Stimulated activated CD8-positive, alpha-beta memory T cell treated with anti-CD3 and anti-CD28 coated beads, Interleukin-7, amount 100 ng/mL, for 48 hours (primary cell): ENCODE measurements at places on chromosomes 12 and 14.

DNA sequence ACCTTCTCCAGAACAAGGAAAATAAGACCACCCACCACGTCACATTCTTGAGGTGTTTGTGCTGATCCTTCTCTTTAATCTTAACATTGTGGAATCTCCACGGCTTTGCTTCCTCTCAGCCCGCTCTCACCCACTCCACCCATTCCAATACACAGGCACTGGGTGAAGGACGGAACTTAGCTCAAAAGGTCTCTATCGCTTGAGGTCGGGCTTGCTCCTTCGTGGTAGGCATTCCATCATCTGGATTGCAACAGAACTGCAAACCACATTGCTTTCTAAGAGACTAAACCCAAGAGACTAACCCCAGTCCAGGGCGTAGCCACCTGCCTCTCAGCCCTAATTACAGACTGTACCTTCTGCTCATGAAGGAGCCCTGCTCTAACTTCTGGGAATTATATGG lies 24.0 kb upstream of the MDM2 start:
- DNase-seq, result no peak

DNA sequence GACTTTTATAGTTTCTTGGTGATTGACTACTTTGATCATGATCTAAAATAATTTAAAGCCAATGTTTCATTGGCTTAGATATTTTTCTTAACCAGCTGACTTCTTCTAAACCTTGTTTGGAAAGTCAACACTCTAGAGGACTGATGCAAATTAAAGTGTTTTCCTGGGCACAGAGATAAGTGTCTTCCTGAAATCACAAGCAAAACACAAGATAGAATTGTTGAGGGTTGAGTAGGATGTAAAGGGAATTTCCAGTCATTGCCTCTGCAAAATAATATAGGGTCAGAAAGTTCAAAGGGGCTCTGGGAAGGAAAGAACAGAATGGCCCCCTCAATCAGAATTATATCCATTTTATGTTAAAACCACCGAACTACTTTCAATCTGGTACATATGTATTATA lies 156.3 kb upstream of the LRIG3 start:
- no peak for DNase-seq

DNA sequence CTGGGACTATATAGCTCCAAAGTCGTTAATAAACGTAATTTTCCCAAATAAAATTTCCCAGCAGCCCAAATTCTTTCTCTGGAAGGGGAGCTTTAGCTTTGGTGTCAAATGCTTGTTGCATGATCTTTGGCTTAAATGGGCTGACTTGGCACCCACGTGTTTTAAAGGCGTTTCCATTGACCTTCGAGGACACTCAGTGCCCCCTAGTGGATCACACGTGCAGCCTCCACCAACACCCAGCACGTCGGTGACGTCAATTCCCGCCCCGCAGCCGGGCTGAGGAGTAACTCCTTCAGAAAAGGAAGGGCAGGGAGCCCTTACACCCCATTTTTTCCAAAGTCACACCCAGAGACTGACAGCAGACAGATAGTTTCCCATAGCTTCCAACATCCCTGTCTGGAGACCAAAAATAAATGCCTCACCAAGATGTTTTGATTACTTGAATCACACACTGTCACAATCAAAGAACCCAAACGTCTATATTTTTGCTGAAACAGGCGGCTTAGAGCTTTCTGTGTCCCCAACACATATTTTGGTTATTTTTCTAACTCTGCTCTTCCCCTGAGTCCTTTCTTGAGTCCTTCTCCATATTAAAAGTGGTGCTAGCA lies 707.9 kb downstream of the AACS start:
- peak; percentile 10 for DNase-seq

GRCh38 chr14:68796418-68797101 lies 3.7 kb upstream of the ZFP36L1 start:
- no peak for DNase-seq

DNA sequence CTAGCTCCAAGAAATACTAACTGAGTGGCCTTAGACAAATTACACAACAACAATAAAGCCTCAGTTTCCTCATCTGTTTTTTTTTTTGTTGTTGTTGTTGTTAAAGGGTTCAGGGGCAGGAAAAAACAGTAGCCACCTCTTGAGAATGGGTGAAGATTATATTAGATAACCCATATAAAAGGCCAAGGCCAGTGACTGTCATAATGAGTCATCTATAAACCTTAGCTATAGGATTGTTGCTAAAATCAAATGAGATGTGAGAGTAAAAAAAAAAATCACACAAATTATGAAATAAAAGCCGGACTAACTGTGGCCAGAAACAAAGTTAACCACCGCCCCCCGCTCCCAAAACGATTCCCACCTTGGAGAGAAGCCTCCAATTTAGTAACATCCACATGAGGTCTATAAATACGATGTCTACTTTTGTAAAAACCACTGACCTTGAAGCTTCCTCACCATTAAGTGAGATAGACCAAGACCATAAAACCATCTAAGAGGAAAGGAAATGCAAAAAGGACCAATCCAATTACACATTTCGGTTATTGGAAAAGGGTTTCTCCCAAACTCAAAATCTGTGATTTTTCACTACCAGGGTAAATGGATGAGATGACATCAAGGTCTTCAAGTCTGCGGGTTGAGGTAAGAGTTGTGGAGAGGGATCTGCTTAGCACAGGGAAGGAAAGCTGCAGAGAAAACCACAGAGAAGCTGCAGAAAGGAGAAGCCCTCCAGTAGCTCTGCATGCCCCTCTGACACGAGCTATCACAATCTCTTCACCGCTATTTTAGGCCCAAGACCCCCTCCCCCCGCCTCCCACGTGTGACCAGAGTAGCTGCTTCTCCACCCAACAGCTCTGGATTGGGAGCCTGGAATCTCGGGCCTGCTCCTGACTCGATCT lies 1.0 kb downstream of the NAA25 start:
- no peak for DNase-seq

DNA sequence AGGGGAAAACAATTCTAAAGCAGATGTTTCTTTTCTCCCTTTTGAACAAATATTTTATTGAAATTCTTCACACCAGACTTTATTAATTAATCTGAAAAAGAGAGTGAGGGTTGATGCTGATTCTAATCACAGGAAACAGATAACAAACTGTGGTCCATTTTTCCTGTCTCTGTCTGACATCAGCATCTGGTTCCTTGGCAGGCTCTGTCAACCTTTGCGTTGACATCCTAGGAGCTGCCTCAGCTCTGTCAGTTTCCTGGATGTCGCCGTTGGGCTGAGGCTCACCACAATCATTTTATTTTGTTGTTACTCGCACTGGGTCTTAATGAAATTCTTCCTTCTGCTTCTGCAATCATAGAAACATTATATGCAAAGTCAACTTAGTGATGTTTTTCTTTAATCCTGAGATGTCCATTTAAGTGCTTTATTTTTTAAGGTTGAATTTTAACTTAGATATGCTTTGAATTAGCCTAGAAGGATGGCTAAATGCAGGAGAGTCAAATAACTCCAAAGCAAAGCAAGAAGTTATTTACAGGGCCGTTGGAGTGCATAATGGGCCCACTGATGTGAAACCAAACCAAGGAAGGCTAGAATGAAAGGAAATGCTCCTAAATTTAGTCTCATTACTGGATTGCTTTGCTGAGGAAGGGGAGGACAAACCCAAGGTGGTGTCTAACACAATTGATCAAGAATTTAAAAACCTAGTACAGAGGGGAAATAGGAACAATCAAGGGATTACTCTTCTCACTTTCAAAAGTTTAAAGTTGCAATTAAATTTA lies 542.4 kb downstream of the FLRT2 start:
- no peak for DNase-seq

DNA sequence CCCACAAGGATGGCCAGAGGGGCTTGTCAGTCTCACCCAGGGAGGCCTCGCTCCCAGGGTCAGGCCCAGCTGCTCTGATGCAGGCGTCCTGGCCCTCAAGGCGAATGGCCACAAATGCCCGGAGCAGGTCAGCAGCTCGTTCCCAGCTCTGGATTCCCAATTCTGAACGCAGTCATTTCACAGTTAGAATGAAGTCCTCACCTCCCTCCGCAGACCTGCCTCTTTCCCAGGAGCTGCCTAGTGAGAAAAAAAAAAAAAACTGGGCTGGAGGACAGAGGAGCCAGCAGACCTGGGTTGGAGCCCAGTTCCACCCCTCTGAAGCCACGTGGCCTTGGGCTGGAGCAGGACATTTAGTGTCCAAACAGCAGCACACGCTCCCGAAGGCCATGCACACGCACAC lies 62.2 kb upstream of the DIO3 start:
- no peak for DNase-seq

GRCh38 chr14:29906256-29906870 lies 21.3 kb downstream of the PRKD1 start:
- no peak for DNase-seq

GRCh38 chr14:53399057-53399456 lies 245.9 kb upstream of the DDHD1 start:
- no peak for DNase-seq

DNA sequence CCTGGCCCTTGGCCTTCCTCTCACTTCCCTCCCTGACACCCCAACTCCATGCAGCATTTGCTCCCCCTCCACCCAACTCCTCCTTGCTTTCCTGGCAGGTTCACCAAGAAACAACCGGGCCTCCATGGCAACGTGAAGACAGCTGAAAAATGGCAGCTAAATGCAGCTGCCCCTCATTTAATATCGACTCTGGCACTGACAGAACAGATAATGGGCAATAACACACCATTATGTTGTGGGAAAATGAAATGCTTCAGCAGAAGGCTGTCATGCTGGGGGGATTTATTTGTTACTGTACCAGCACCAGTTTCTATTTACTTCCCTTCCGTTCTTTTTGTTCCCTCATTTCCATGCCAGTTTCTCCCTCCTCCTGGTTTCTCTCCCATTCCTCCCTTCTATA lies 440.8 kb downstream of the NRXN3 start:
- DNase-seq, result no peak

- DNase-seq, result no peak
Measured at GRCh38 chr12:124636138-124636978, 68.9 kb upstream of the NCOR2 start.

GRCh38 chr14:50559990-50560930 lies at the start of gene ATL1:
ATL1 (plus strand) TSS chr14:50560145; CDS start chr14:50560266, 121 bp downstream.
- DNase-seq, result peak; percentile 13

- no peak for DNase-seq
Measured at GRCh38 chr12:4483885-4484823, 38.5 kb upstream of the FGF6 start.

DNA sequence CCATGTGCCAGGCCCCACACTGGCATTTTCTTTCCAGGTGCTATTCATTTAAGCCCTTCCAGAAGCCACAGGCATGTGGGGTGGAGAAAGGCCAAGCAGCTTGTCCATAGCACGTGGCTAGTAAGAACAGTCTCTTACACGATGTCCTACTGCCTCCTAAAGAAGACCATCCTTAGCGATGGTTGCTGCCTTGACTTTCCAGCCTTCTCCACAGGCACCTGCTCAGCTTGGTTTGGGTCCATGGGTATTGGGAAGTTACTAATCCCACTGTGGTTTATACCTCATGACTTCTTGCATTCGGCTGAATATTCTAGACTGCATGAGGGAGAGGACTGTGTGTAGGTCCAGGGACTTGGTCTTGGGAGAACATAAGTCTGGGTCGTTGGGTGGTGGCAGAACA lies 49.2 kb downstream of the NINJ2 start:
- no peak for DNase-seq

DNA sequence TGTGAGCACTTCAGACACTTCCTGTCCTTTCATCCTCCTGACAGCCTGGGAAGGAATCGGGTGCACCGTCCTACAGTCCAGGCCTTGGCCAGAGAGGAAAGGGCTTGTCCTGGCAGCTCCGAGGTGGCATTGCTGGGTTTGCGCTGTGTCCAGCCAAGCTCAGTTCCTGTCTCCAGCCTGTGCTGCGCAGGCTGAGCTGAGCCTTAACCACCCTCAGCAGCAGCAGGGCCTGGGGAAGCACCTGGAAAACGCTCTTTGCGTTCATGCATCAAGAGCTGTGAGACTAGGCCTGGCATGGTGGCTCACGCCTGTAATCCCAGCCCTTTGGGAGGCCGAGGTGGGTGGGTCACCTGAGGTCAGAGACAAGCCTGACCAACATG lies 33.7 kb upstream of the EML1 start:
- no peak for DNase-seq

DNA sequence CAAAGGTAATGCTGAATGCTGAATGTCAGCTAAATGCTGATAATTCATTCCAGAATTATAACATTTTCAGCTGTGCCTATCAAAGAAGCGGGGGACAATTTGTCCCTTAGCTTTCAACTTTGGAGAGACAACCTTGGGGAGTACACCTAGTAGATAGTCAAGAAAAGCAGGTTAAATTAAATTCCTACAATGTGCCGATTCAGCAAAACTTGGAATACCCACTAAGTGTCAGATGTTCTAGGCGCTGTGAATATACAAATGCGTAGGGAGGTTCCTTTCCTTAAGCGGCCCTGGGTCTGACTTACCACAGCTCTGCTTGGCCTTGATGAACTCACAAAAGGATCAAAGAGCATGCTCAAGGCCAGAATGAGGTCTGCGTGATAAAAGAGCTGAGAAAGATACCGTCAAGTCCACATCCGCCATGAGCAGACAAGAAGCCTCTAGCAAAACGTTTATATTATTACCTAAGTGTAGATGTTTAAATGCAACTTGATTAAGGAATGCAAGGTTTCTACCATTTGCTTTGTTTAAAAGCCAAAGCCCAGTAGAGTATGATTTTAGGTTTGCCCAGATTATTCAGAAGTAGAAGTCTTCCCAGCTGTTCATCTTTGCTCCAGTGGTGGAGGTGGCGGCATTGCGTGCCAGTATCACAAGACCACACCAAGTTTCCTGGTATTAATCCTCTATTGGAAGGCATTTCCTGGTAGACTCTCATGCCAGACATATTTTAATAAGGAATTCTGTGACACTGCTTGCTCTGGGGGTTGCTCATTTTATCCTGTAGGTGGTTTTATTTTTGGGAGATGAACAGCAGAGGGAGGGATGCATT lies 368.6 kb downstream of the DPF3 start:
- DNase-seq, result no peak

DNA sequence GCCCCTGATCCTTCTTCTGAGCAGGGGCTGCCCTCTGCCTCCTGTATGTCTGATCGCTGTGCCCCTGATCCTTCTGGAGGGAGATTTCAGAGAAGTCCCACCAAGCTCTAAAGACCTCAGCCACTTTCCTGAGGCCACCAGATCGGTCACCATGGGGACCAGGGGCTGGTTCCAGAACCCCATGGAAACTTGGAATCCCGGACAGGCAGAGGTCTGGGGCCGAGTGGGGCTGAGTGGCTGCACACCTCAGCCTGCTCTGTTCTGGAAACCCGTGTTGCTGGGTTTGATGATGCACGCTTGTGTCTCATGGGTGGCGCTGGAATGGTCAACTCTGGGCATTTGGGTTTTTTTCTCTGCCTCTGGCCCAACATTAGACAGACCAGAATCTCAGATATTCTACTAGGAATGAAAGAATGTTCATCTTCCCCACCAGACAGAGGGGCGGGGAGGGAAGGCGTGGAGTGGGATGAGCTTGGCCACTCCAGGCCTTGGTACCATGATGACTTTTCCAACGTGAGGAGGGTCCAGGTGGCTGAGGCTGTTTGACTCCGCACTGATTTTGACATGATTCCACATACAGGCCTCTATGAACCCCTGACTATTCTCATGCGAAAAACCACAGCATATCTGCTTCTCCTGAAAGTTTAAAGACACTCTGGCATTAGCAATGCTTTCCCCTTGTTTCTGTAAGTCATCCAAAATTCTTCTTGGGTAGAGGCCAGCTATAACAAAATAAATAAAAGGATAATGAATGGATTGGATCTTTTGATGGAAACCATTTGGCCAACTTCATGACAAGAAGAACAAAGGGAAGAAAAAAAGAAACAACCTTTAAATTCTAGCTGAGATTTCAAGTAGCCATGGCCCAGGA lies 114.5 kb downstream of the ADGRD1 start:
- DNase-seq, result no peak
